CD4-positive, alpha-beta T cell (primary cell): ENCODE measurements at places on chromosomes 1 and 21. TPM values are rescaled to one million over a fixed set of nuclear protein-coding genes. Genes with fewer than 3 reads are reported as not detected.

PADI1 gene
- total RNA-seq, result not detected

SELENON gene
- 25.3 TPM for total RNA-seq

DNA sequence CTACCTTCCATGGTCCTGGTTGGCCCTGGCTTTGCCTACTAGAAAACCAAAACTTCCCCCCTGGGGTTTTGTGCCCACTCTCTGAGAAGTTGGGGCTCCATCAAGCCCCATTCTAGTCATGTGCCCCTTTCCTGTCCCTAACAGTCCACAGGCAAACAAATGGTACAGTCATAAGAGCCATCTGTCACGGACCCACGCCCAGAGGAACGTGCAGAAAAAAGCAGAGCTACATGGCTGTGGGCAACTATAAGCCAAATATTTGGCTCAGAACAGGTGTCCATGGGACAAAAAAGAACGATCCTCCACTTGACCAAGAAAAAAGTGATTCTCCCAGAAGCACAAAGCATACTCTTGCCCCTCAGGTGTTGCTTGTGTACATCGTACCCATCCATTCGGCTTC is 14.6 kb upstream of the TRNAU1AP start:
- no peak for DNase-seq

- no peak for DNase-seq
Measured at GRCh38 chr1:227572752-227573151, 9.4 kb downstream of the ZNF678 start.

GRCh38 chr1:244273845-244274619 is 177.7 kb downstream of the ADSS2 start:
- no peak for DNase-seq

GRCh38 chr1:206816390-206817287 is 44.3 kb upstream of the IL10 start:
- no peak for DNase-seq
